ENCODE measurements at places on chromosomes 6 and 20.

DNA sequence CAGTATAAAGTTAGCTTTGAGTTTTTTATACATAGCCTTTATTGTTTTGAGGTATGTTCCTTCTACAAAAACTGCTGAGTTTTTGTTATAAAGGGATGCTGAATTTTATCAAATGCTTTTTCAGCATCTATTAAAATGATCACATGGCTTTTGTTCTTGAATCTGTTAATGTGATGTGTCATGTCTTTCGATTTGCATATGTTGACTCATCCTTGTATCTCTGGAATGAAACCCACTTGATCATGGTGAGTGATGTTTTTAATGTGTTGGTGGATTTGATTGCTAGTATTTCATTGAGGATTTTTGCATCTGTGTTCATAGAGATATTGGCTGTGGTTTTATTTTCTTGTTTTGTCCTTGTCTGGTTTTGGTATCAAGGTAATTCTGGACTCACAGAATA is 24.7 kb upstream of the BLCAP start:
- DNase-seq, result no peak

GRCh38 chr6:136763255-136763654 is 29.0 kb downstream of the MAP3K5 start:
- no peak for DNase-seq

DNA sequence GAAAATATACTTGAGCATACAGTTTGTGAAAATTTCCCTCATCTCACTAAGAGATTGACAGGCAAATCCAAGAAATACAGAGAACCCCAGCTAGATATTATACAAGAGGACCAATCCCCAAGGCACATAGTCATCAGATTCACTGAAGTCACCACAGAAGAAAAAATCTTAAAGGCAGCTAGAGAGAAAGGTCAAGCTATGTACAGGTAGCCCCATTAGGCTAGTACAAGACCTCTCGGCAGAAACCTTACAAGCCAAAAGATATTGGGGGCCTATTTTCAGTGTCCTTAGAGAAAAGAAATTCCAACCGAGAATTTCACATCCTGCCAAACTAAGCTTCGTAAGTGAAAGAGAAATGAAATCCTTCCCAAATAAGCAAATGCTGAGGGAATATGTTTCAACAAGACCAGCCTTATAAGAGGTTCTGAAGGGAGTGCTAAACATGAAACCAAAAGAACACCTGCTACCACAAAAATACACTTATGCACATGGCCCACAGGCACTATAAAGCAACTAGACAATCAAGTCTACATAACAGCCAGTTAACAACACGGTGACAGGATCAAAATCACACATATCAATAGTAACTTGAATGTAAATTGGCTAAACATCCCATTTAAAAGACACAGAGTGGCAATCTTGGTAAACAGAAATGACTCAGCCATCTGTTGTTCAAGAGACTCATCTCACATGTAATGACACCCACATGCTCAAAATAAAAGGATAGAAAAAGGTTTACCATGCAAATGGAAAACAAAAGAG is 96.3 kb downstream of the FHL5 start:
- DNase-seq, result no peak

- no peak for DNase-seq
Observed at GRCh38 chr6:277746-278145, 14.5 kb upstream of the DUSP22 start.

GRCh38 chr6:145699462-145699861 is 35.9 kb downstream of the EPM2A start:
- no peak for DNase-seq

DNA sequence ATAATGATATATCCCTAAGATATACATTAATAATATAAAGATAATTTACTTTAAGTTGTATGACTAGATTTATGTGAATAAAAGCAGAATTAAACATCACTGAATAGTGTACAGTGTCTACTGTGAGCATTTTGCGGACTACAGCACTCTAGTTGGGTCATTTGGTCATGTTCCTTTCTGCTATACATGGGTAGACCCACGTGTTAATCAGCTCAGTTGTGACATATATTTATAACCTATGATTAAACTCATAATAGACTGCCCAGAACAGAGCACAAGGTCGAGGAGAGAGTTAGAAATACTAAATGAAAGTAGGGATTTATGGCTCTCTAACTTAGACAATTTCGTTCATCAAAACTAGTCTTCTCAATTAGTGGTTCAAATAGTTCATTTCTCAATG is 852.7 kb downstream of the EPHA7 start:
- no peak for DNase-seq

DNA sequence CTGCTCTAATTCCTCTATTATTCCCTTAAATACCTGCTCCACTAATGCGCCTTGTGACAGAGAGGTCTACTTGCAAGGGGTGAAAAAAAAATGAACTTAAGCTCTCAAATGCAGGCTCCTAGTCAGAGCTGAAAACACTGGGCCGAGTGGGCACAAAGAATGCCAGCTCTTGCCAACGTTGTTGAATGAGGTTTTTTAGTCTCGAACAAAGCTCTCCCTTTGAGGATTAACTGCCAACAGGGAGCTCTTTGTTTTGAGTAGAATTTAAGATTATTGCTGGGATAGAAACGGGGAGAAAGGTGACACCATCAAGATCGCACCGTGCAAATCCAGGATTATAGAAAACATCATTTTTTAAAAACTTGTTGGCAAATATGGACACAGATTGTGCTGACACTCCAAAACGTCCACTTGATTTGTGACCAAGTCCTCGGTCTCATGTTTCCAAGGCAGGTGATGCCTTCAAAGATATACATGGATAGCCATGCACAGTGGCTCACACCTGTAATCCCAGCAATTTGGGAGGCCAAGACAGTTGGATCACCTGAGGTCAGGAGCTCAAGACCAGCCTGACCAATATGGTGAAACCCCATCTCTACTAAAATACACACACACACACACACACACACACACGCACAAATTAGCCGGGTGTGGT is 163.2 kb downstream of the BMP7 start:
- DNase-seq, result no peak

DNA sequence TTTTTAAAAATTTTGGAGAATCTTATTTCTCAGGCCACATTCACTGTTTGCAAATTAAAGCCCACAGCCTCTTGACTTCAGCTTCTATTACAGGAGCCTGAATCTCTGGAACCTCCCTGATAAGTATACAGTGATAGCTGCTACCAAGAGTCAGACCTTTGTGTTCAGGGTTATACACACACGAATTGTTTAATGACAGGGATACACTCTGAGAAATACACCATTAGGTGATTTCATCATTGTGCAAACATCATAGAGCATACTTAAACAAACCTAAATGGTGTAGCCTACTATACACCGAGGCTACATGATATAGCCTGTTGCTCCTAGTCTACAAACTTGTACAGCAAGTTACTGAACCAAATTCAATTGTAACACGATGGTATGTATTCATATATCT is 473.9 kb downstream of the PKHD1 start:
- DNase-seq, result no peak

DNA sequence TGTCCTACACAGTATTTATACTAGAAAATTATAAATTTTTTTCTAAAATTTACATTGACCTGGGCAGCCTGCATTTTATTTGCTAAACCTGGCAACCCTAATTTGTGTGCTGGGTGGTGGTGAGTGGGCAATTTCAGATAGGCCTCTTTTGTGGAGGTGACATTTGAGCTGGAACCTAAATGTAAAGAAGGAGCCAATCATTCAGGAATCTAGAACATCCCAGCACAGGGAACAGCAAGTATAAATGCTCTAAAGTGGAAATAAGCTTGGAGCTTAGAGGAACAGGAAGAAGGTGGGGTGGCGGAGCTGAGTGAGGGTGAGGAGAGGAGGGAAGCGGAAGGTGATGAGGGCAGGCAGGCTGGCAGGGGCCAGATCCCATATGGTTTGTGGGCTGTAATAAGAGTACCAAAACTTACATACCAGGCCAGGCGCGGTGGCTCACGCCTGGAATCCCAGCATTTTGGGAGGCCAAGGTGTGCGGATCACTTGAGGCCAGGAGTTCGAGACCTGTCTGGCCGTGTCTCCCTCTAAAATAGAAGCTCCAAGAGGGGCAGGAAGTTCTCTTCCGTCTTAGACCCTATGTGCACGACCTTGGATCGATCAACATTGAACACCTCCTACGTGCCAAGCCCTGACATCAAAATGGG is 549 bp upstream of the CSE1L start:
- no peak for DNase-seq
